ENCODE measurements at places on chromosomes 2 and 18.
A peak's percentile ranks its signal among the peaks of the same experiment; 100 is the strongest.

DNA sequence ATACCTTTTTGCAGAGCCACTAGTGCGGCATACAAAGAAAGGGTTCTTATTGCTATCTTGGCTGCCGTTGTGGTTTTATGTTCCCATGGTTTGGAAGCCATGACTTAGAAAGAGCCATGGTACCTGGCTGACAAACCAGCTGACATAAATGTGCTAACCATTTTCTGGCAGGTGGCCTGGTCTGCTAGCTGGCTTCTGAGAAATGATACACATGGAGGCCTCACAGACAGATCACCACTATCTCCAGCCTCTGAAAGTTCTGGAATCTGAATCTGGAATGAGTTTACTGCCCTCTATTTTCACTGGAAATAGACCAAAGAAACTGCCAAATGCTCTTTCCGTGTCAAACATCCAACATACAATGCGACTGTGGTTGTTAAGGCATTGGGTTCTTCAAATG, 123.7 kb downstream of the QPCT start:
- DNase-seq, result no peak

GRCh38 chr2:240991378-240992263, 6.8 kb upstream of the SNED1 start:
- DNase-seq, result no peak

GRCh38 chr2:215447056-215447455, 11.2 kb upstream of the FN1 start:
- no peak for DNase-seq

DNA sequence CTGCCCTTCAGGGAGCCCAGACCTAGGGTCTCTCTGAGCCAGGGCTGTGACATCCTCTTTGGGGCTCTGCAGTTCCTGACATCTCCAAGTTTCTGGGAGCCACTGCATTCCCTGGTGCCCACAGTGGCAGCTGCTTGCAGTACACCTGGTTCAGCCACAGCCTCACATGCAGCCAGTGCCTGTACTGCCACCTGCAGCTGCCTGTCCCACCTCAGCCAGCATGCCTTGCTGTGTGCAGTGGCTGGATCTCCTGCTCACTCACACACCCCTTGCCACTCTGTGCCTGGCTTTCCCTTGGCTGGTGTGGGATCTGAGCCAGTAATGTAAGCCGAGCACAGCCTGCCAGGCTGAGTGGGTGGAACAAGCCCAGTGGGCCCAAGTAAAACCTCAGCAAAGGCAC, 1288.7 kb downstream of the CNTNAP5 start:
- DNase-seq, result peak; percentile 16

- no peak for DNase-seq
Measured at GRCh38 chr2:24463271-24463670, 27.8 kb upstream of the NCOA1 start.

GRCh38 chr2:157231476-157231875, 26.0 kb upstream of the GALNT5 start:
- DNase-seq, result no peak

- no peak for DNase-seq
Measured at GRCh38 chr18:49988101-49988500, 174.8 kb upstream of the ACAA2 start.

Measured in NCI-H1105 treated with DMSO at 0.1 percent for 48 hours (cell line).